ENCODE measurements at places on chromosomes 3 and 15.

GRCh38 chr3:149534671-149535332 lies 60.3 kb downstream of the TM4SF4 start:
- DNase-seq = no peak

- DNase-seq = no peak
Observed at GRCh38 chr3:179560791-179561190, 1.9 kb upstream of the ACTL6A start.

DNA sequence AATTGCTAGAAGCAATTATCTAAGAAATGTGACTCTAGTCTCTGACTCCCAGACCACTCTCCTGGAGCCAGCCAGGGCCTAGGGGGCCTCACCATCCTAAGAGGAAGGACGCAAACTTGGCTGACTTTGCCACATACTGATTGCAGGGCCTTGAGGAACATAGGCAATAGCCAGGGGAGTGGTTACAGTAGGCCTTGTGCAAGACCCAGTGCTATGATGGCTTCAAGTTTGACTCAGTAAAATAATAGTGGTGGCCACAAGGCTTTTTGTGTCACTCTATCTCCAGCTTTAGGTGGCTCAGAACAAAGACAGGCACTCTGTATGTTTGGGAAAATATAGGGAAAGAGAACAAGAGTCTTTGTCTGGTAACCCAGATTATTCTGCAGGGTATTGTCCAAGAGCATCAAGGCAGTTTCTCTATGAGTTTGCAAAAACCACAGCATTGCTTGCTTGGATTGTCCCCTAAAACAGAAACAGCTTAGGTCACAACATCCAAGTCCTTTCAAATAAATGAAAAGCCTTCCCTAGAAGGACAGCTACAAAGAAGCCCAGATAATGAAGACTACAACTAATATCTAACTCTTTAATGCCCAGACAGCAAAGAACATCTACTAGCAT lies 631.5 kb downstream of the PYDC2 start:
- DNase-seq = no peak

- DNase-seq = no peak
Observed at GRCh38 chr3:45280232-45280631, 54.1 kb upstream of the TMEM158 start.

GRCh38 chr3:194485468-194485880 lies 1.3 kb downstream of the ATP13A3 start:
- no peak for DNase-seq

DNA sequence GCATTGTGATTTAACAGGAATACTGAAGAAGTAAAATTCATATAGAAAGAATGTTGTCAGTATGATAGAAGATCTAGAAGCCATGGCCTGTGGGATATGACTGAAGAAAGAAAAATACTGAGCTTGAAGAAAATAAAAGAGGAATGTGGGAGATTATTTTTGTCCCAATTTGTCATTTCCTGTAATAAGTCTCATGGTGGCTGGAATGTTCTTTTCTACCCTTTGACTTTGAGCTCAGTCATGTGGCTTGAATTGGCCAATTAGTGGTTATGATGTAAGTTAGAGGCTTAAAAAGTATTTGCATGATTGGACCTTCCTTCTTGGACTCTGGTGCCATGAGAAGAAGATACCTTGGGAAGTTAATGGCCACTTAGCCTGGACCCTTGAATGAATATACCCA lies 14.1 kb downstream of the APH1B start:
- no peak for DNase-seq

DNA sequence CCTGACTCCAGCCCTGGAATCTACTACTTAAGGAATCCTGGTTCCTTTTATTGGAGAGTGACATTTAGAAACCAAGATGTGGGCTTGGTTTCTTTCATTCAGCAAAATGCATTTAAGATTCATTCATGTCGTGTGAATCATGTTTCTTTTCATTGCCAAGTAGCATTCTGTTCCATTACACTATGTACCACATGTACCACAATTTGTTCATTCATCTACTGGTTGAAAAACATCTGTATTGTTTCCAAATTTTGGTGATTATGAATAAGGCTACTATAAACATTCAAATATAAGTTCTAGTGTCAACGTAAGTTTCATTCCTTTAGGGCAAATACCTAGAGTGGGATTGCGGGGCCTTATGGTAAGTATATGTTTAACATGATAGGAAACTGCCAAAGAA lies 264.2 kb downstream of the VPS13C start:
- no peak for DNase-seq

DNA sequence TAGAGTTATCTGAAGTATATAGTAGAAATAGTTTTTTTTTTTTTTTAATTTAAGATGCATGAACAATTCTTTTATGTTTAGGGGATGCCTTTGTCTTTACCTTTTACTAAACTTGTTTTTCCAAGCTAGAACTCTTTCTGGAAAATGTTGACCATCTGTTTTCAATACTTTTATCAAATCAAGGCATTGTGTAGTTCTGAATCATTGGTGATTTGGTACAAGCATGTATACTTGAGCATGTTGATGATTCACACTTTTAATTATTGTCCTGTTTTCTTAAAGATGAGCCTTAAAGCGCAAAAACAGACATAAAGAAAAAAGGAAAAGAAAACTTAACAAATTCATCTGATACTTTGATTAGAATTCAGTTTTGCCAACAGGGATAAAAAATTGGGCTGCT lies 28.3 kb downstream of the PDCD6IP start:
- DNase-seq = no peak

DNA sequence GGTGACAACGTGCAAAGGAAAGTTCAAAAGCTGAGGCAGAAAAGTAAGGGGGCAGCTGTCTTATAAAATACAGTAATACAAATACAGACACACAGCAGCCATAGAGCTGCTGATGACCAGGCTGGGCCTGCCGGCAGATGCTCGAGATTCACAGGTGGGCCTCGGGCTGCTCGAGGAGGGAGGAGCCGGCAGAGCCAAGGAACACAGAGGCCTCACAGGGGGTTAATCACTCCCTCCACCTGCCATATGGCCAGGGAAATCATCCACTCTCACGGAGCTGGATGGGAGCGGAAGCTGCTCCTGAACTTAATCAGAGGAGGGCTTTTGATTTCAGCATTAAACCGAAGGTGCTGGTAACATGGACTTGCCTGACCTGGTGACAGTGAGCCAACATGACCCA lies 29.6 kb upstream of the MGLL start:
- DNase-seq = peak; percentile 61

DNA sequence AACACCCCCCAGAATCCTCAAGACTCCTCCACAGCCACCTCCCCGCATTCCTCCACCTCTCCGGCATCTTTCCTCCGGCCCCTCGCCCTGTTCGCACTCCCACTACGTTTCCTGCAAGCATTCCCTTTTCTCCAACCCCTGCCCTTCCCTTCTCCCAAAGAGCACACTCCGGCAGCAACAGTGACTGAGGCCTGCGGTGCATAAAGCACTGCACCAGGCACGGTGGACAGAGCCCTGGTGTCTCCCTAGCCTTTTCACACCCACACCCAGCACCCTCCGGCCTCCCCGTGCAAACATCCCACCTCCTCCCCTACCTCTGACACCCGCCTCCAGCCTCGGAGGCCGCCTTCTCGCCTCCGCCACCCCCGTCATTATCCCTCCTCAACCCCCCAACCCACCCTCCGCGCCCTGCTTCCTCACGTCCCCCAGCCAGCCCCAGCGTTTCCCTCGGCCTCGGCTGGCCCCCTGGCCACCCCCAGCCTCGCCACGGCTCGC lies 577 bp downstream of the ZNF148 start:
- DNase-seq = peak; percentile 82

- DNase-seq = peak; percentile 32
Observed at GRCh38 chr3:57007521-57008460, 52.7 kb upstream of the SPATA12 start.

GRCh38 chr3:107794664-107795443 lies 272.1 kb downstream of the BBX start:
- no peak for DNase-seq

DNA sequence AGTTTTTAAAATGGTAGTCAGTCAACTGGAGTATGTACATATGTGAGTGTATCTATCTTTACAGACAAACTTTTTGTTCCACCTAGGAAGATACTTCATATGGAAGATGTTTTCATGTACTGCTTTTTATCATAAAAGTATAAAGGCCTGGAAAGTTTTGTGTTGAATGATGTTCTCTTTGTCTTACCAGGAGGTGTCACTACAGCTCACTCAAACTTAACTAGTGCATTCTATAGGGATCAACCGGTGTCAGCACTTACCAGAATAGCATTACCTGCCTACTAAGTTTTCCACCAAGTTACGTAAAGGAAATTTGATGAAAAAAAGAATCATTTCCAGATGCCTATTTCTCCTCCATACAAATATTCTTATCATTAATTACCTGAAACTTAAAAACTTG lies 522.6 kb upstream of the SEMA6D start:
- DNase-seq = no peak

GRCh38 chr3:17023006-17023664 lies 138.4 kb downstream of the PLCL2 start:
- no peak for DNase-seq

DNA sequence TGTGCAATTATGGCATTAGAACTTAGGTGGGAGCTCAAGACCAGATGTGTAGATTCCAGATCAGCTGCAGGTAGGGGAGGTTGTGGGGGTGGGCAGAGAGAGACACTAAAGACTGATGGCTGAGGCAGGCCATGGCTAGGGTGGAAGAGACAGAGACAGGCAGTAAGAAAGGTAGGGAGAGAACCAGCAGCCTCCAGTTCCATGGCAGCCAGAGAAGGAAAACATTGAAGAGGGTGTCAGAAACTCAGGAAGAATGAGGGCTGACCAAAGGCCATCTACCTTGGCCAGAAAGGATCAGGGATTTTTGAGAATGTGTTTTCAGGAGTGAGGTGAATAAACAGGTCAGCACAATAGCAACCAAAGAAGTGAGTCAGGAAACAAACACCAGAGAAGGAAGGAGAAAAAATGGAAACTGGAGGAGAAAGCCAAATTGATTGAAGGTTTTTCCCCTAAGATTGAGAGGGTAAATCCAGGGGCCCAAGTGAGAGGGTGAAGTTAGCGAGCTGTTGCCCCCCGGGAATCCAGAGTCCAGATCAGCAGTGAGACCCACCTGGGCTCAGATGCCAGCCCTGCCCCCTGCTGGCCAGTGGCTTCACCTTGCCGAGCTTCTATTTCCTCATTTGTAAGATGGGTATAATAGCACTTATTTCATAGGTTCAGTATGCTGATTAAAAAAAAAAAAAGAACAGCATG lies 41.0 kb downstream of the ABHD2 start:
- peak; percentile 82 for DNase-seq

DNA sequence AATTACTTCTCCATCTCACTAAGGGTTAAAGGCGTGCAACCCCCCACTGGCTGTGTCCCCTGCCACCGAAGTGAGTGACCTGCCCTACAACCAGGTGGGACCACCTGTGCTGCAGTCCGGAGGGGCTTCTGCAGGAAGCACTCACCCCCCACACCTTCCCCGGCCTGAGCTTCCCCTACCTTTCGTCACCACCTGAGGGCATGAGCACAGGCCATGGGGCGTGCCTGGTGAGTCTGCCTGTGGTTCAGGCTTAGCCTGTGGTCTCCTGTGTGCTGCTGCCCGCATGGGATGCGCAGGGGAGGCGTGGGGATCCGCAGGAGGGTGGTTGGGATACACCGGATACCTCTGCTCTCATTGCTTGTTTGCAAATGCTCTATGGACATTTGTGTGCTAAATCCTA lies 46.0 kb downstream of the KLHL25 start:
- DNase-seq = no peak

DNA sequence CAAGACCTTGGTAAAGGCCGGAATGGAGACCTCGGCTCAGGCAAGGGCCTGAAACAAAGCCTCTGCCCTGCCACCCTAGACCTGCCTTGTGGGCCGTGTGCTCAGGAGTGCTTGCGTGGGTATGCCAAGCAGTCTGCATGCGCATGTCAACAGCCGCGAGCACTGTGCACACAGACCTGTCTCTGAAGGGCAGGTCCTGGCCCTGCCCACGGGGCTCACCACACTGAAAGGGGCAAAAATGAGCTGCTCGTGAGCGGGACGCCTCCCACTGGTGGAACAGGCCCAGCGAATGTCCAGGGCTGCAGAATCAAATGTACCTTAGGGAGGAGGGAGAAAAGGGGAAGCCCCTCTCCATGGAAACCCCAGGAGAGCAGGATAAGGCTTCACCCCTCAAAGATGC lies 44.3 kb upstream of the FGD5 start:
- DNase-seq = no peak

- peak; percentile 70 for DNase-seq
Observed at GRCh38 chr3:72273615-72274014, 488.7 kb upstream of the PROK2 start.

- DNase-seq = peak; percentile 87
Observed at GRCh38 chr15:69478259-69478781, 25.7 kb downstream of the RPLP1 start.

DNA sequence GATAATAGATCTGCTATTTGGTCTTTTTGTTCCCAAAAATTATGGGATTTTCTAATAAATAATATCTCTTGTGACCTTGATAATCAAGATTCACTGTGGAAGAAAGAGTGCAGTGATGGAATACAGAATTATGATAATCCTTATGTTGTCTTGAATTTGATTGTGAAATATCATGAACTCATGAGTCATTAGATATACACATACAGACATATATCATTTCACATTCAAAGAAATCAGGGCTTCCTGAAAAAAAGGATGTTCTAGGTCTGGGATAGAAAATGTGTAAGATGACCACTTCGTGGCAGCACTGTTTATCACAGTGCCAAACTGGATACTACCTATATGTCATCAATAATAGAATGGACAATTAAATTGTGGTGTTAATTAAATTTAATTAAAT lies 97.7 kb downstream of the DPH6 start:
- DNase-seq = no peak

- no peak for DNase-seq
Observed at GRCh38 chr3:13082677-13083076, 9.4 kb upstream of the IQSEC1 start.

GRCh38 chr3:173711619-173712018 lies 314.1 kb downstream of the NLGN1 start:
- peak; percentile 16 for DNase-seq

GRCh38 chr3:87363721-87364120 lies 87.3 kb upstream of the POU1F1 start:
- DNase-seq = no peak

Data from iPS-NIHi11 (cell line).